Activated T-helper 1 cell treated with Interleukin-2 at 50 U/mL for 16 hours (primary cell): ENCODE measurements at places on chromosomes 12 and 14.

GRCh38 chr12:95198914-95199313 is 18.4 kb downstream of the FGD6 start:
- no peak for DNase-seq

- no peak for DNase-seq
Observed at GRCh38 chr12:78034025-78034424, 203.3 kb downstream of the NAV3 start.

DNA sequence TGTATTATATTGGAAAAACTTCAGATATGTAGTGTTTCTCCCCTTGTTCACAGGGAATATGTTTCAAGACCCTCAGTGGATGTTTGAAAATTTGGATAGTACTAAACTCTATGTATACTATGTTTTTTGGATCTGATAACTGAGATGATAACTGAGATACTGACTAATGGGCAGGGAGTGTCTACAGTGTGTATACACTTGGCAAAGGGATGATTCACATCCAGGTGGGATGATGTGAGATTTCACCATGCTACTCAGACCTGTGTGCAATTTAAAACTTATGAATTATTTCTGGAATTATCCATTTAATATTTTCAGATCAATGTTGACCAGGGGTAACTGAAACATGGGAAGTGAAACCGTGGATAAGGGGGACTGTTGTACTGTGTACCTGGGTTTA is 13.8 kb downstream of the RAD51B start:
- DNase-seq: no peak

DNA sequence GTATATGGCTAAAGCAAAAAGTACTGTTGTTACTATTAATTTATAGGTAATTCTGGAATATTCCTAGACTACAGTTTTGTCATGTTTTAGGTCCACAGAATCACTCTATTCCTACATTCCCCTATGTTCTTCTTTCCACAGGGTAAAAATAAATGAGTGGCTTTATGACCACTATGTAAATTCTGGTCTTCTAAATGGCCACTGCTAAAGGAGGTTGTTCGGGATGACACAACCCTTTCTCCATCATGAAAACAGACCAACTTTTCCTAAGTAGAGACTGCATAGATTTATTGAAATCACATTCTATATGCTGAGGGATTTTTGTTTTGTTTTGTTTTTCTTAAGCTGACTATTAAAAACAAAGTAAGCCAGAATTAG is 88.0 kb downstream of the SYT1 start:
- no peak for DNase-seq

DNA sequence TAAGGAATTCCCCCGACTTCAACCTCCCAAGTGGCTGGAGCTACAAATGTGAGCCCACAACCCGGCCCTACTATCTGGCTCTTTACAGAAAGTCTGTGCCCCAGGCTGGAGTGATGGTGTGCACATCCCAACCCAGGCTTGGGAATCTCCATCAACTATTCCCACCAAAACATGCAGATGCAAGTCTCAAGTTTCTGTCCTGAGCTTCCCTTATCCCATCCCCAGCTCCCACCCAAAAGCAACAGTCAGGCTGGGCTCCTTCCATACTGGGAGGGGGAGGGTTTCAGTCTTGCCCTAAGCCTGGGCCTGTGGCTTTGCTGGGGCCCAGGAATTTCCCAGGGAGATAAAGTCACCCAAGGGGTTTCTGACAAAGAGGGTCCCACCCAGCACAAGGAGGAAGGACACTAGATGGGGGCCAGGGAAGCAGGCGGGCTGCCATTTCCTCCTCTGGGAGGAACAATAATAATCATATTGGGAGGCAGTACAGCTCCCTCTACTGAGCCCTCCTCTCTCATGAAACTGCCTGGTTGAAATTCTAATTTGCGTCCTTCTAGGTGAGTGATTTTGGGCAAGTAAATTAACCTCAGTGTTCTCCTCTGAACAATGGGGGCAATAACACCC is 8.0 kb downstream of the SLC8B1 start:
- DNase-seq: no peak

GRCh38 chr14:65810322-65810721 is 397.8 kb downstream of the FUT8 start:
- DNase-seq: no peak

DNA sequence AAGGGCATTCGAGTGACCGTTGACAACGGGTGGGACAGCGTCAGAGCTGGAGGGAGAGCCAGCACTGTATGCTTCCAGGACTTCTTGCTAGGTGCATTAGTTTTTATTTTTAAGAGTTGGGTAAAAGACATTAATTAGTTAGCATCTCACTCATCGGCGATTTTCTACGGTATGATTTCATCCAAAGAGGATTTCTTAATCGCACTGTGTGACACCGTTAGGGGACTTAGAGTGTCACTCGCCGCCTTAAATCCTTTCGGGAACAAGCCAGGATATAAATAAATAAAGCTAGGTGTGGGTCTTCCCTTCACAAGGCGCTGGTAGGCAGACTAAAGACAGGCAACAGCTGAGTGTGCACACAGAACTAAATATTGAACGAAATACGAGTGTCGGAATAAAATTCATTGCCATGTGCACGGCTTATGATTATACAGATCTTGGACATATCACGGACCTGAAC is 869 bp upstream of the NOVA1 start:
- no peak for DNase-seq

DNA sequence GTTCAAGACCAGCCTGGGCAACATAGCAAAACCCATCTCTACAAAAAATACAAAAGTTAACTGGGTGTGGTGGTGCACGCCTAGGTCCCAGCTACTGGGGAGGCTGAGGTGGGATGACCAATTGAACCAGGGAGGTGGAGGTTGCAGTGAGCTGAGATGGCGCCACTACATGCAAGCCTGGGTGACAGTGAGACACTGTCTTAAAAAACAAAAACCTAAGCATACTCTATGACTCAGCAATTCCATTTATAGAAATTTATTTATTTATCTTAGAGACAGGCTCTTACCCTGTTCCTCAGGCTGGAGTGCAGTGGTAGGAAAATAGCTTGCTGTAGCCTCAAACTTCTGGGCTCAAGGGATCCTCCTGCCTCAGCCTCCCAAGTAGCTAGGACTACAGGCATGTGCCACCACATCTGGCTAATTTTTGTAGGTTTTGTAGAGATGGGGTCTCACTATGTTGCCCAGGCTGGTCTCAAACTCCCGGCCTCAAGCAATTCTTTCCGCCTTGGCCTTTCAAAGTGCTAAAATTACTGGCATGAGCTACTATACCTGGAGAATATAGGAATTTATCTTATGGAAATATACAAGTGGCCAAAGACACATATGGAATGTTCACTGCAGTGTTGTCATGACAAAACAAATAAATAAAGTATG is 43.3 kb downstream of the NCKAP5L start:
- no peak for DNase-seq

DNA sequence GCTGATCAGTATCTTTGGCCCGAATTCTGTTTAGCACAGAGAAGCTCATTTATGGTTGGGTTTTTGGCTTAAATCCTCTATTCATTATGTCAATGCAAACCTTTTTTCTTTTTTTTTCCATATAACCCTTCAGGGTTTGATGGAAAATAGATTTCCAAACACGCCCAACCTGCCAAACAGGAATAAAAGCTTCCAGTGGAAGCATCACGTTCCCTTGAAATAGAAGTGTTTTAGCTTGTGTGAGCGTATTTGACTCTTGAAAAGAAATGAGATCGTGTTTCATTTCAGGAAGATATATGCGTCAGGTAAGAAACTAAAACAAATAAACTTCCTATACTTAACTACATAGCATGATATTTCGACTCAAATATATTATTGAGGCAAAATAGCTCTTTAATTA is at the start of gene PIK3C2G:
PIK3C2G (plus strand) TSS at position 246 of the 400 bp plus-strand sequence. CDS start 20,564 bp downstream, outside the sequence.
- DNase-seq: no peak

DNA sequence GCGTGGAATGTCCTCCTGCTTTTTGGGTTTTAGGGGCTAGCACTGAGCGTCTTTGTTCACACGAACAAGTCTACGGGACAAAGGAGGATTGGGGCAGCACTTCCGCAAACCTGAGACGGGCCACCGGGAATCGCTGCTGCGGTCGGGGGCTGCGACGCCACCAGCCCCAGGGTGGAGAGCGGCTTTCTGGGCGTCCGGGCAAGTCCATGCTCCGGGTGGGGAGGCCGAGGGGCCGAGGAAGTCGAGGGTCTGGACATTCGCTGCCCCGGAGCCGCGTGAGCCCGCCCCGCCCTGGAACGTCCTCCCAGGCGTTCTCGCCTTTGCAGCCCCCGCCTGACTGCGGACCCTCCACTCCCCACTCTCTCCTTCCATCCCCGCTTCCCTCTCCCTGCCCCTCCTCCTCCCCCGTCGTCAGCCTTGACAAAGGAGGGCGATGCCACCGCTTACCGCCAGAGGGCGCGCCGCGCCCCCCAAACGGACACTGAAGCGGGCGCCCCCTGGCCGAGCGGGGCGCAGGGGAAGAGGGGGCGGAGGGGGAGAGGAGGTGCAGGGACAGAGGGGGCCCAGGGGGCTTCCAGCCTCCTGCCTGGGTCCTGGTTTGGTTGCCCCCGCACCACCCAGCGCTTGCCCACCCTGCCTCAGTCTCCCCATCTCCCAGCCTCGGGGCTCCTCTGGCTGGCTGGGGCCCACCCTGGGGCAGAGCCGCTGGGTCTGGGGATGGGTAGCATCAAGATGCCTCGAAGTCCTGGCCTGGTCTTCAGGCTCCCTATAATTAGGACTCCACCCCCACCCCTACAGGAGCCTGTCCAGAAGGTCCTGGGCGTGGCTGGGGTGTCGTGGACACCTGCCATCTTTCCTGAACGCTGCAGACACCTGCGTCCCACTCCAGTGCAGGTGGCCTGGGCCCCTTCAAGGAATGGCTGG is 39.1 kb upstream of the INF2 start:
- peak; percentile 39 for DNase-seq

DNA sequence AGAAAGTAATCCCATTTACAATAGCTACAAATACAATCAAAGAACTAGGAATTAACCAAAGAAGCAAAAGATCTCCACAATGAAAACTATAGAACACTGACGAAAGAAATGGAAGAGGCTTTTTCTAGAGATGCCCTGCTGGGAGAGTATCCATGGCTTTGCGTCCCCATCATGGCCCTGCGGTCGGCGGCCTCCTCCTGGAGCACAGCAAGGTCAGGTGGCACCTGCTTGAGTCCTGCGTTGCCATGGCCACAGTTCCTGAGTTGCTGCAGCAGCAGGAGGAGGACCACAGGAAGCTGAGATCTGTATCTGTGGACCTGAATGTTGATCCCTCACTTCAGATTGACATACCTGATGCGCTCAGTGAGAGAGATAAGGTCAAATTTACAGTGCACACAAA is 143.5 kb downstream of the SLC5A8 start:
- DNase-seq: no peak

DNA sequence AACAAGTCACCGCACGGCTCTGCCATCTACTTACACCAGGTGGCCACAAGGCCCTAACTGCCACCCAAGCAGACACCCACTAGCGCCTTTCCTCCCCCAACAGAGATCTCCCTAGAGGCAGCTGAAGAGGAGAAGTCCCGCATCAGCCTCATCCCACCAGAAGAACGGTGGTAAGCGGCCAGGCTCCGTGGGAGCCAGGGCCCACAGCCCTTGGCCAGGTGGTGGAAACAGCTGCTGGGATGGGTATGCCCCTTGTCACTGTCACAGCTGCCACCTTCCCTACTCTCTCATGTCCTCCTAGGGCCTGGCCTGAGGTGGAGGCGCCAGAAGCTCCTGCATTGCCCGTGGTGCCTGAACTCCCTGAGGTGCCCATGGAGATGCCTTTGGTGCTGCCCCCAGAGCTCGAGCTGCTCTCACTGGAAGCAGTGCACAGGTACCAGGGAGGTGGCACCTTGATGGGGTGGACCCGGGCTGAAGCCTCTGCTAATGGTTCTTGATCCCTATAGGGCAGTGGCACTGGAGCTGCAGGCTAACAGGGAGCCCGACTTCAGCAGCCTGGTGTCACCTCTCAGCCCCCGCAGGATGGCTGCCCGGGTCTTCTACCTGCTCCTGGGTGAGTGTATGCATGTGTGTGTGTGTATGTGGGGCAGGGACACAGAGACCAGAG is 7.5 kb downstream of the REC8 start:
- DNase-seq: no peak
